ENCODE measurements at places on chromosomes 6 and 20. TPM values are rescaled to one million over a fixed set of nuclear protein-coding genes. Genes with fewer than 3 reads are reported as not detected.

The HTR1E gene
- total RNA-seq = not detected

The IL20RA gene
- not detected for total RNA-seq

The TNNC2 gene
- total RNA-seq = 0.66 TPM

The C6orf58 gene
- total RNA-seq = not detected

The CTCFL gene
- total RNA-seq = under 0.01 TPM

The MRPL18 gene
- 85.6 TPM for total RNA-seq

The BMP2 gene
- 6.8 TPM for total RNA-seq

The SMLR1 gene
- not detected for total RNA-seq

The CDH26 gene
- total RNA-seq = not detected

The UST gene
- total RNA-seq = 18.4 TPM

The DTD1 gene
- total RNA-seq = 63.7 TPM

The POPDC3 gene
- 2.0 TPM for total RNA-seq

The CDC25B gene
- 92.6 TPM for total RNA-seq

The SEMG1 gene
- not detected for total RNA-seq

The CST1 gene
- 75.0 TPM for total RNA-seq

The TCP11 gene
- 0.66 TPM for total RNA-seq

The PHACTR3 gene
- total RNA-seq = under 0.01 TPM

The SALL4 gene
- 0.29 TPM for total RNA-seq

The SYNDIG1 gene
- total RNA-seq = 0.57 TPM

Measured in placental pericyte (primary cell).